ENCODE measurements at places on chromosomes 1 and 21.

GRCh38 chr1:31705080-31705866, 1.5 kb upstream of the COL16A1 start:
- peak; percentile 34 for DNase-seq

DNA sequence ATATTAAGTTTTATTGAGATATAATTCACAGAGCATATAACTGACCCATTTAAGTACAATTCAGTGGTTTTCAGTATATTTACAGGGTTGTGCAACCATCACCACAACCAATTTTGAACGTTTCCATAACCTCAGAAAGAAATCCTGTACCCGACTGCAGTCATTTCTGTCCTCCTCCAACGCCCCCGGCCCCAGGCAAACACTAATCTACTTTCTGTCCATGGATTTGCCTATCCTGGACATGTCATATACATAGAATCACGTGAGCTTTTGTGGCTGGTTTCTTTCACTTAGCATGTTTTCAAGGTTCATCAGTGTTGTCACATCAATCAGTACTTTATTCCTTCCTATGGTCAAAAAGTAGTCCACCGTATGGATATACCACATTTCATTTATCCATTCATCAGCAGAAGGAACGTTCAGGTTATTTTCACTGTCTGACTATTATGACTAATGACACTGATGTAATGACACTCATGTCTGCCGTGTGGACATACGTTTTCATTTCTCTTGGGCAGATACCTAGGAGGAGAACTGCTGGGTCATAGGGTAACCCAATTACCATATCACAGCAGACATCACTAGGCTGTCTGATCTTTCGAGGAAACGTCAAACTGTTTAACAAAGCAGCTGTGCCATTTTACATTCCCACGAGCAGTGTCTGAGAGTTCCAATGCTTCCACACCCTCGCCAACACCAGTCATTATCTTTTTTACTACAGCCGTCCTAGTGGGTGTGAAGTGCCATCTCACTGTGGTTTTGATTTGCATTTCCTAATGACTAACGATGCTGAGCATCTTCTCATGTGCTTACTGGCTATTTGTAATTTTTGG, 30.8 kb downstream of the MRPL37 start:
- no peak for DNase-seq

GRCh38 chr1:21351901-21352300, 61.6 kb upstream of the ECE1 start:
- no peak for DNase-seq

DNA sequence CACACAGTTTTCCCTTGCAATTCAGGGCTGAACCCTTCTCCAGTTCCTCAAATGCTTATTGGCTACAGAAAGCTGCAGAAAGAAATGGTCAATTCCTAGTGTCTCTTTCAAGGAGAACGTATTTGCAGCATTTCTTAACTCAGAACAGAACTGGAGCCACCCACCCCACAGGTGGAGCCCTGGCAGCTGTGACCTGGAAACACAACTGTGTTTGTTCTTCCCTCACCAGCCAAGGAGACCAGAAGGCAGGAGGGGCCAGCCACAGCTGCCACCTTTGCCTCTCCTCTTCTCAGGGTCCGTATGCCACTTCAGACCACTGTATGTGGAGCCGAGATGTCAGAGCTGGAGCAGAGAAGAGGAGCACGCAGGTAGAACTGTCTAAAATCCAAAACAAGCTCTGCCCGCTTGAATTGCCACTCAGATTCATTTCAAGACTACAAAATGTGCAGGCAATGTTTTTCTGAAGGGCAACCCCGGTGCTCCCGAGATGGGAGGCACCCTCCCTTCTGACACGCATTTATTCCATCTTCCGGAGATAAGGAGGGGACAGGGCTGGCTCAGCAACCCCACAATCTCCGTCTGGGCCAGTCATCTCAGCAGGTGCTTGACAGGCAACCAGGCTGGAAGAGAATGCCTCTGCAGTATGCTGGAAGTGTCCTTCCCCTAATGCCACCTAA, 16.7 kb downstream of the CD247 start:
- DNase-seq: no peak

GRCh38 chr1:36612881-36613280, 130.2 kb upstream of the CSF3R start:
- DNase-seq: no peak

DNA sequence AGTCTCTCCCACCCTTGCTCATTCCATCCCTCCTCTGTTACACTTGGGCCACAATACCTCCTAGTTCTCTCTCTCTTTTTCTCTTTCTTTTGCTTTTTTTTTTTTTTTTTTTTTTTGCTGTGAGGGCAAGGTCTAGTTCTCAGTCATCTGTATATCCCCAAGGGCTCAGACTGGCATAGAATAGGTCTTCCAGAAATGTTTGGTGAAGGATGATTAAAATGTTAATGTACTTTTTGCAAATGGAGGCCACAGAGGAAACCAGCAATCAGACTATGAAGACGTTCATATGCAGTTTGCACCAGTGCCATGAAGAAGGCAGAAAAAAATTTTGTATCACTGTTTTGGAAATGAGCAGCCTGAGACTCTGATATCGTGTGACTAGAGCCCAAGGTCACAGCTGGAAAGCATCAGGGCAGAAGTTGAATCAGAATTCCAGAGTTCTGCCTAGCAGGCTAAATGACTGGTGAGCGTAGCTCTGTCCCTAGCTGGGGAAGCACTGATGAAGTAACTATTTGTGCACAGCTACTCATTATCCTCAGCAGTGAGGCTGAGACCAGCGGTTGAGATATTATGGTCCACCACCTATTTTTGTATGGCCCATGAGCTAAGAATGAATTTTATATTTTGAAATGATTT, 186.5 kb downstream of the TGFBR3 start:
- DNase-seq: no peak

DNA sequence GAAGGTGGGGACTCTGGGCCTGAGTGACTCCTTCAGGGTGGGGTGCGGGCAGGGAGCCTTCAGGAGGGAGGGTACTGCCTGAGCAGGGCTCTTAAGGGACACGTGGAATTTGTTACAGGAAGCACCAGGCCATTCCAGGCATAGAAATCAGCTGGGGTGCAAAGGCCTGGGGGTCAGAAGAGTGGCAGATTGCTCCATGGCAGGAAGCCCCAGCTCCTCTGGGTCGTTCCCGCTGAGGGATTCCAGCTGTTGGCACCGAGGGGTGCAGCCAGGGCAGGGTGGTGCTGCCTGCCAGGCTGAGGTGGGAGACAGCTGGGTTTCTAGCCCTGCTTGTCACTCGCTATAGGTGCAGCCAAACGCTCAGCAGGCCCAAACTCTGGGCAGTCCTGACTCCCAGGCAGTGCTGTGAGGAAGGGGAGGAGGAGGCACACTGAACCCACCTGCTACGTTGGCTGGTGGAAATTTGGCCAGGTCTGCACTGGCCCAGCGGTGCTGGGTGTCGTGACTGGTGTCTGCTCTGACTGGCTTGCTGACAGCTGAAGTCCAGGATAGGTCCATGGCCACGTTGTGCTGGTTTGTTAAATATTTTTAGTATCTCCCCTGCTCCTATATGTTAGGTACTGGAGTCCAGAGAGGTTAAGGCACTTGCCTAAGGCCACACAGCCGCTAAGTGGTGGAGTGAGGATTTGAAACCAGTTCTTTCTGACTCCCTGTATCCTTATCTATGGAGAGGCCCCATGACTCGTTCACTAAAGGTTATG, 19.3 kb downstream of the TNFRSF1B start:
- no peak for DNase-seq

- no peak for DNase-seq
Observed at GRCh38 chr1:157140063-157140588, 1.9 kb upstream of the ETV3 start.

DNA sequence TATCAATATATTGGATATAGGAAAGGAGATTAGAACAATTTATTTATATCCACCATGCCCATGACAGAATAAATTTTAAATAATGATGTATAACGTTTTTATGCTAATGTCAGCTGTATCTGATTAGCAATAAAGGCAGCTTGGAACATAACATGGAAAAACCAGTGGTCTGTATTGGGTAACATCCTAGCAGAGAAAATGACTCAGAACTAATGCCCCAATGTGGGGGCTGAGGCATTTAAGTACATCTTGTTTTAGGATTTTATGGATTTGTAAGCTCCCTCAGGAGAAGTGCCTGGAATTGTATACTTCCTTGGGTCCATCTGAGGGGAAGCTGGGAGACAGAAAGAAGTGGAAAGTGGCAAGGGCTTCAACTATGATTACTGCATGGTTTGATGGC, 82.3 kb downstream of the HMCN1 start:
- no peak for DNase-seq

DNA sequence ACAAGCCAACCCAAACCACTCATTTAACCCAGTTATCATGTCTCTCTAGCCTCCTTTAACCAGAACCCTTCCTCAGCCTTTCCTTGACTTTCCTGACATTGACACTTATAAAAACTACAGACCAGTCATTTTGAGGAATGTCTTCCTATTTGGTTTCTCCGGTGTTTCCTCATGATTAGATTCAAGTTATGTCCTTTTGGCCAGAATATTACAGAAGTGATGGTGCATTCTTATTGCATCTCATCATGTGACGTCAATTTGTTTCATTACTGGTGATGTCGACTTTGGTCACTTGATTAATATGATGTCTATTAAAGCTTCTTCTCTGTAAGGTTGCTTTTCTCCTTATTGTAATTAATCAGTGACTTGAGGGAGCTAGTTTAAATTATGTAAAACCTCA, 6.1 kb upstream of the RCSD1 start:
- DNase-seq: no peak

DNA sequence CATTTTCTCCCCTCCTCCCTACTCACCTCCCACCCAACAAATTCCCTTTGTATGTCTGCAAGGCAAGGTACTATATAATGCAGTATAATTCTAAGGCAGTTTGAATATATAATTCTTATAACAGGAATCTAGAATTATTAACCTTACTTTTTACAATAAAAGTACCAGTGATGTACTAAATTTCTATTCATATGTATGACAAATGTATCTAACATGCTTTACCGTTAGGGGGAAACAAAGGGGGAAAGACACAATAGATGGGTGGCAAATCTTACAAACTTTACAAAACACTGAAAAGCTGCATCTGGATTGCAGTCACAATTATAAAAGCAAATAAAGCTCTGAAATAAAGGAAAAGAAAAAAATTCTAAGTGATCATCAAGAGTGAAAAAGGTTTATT, 2.3 kb downstream of the PIK3R3 start:
- DNase-seq: no peak

GRCh38 chr1:227298512-227299240, 19.6 kb downstream of the CDC42BPA start:
- no peak for DNase-seq

GRCh38 chr1:109475261-109475660, 8.4 kb upstream of the ATXN7L2 start:
- DNase-seq: no peak

DNA sequence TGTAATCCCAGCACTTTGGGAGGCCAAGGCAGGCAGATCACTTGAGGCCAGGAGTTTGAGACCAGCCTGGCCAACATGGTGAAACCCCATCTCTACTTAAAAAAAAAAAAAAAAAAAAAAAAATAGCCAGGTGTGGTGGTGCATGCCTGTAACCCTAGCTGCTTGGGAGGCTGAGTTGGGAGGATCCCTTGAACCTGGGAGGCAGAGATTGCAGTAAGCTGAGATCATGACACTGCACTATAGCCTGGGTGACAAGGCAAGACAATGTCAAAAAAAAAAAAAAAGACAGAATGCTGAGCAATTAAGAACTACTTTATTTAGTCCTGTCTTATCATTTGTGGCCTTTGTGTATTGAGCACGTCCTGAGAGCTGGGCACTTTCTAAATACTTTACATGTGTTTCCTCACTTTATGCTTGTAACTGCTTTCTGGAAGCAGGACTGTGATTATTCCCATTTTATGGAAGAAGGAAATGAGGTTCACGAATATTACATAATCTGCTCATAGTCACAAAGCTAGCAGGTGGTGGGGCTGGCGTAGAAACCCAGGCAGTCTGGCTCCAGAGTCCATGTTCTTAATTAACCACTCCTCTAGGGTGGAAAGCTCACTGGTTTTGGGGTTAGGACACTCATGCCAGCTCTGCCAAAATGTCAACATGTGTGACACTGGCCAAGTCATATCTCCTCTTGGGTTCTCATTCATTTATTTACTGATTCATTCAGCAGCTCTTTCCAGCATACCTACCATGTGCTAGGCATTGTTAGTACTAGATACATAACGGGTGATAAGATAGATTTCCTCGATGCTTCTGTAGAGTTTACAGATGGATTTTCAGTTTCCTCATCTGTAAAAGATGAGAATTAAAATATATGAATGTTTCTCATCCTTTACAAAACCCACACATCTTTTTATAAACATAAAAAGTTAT, 57.7 kb downstream of the DDR2 start:
- no peak for DNase-seq

DNA sequence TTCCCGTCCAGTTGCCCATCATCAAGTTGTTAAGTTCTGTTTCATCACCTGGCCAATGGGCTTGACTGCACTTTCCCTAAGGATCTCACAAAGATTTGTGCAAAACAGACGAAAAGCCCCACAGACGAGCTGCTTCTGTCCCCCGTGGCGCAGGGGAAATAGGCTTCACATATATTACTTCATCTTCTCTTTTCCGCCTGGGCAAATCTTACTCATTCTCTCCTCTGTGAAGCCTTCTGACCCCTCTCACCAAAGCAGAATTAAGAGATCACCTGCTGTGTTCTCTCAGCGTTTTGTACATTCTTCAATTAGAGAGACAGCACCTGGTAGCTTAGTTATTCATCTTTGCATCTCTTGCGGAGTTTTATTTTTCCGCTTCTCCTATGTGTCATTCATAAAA, 129.8 kb downstream of the IGSF21 start:
- no peak for DNase-seq

GRCh38 chr1:71882226-71882625, 400.1 kb downstream of the NEGR1 start:
- DNase-seq: no peak

GRCh38 chr1:218473522-218473921, 128.4 kb downstream of the TGFB2 start:
- DNase-seq: no peak

- no peak for DNase-seq
Observed at GRCh38 chr1:185956881-185957280, 222.7 kb downstream of the HMCN1 start.

GRCh38 chr1:85911742-85912141, 203.5 kb upstream of the ZNHIT6 start:
- no peak for DNase-seq
